ENCODE measurements at places on chromosomes 6 and 20. TPM values are rescaled to one million over a fixed set of nuclear protein-coding genes. Genes with fewer than 3 reads are reported as not detected.
A peak's percentile ranks its signal among the peaks of the same experiment; 100 is the strongest.

The GABRR1 gene
- not detected for total RNA-seq

The MATN4 gene
- 1.4 TPM for total RNA-seq

The SNAI1 gene
- 1.3 TPM for total RNA-seq

The SIRPB1 gene
- total RNA-seq: not detected

The TAF4 gene
- 53.6 TPM for total RNA-seq

The SDC4 gene
- 43.5 TPM for total RNA-seq

The HLA-DRB1 gene
- 117 TPM for total RNA-seq

The BCAS1 gene
- 0.10 TPM for total RNA-seq

The BPIFB1 gene
- total RNA-seq: not detected

The RAET1L gene
- total RNA-seq: not detected

The ZBTB46 gene
- 1.2 TPM for total RNA-seq

The DUSP15 gene
- not detected for total RNA-seq

The SF3B5 gene
- total RNA-seq: 181 TPM

The PTCHD4 gene
- total RNA-seq: not detected

The ADGB gene
- total RNA-seq: not detected

The SUN5 gene
- not detected for total RNA-seq

DNA sequence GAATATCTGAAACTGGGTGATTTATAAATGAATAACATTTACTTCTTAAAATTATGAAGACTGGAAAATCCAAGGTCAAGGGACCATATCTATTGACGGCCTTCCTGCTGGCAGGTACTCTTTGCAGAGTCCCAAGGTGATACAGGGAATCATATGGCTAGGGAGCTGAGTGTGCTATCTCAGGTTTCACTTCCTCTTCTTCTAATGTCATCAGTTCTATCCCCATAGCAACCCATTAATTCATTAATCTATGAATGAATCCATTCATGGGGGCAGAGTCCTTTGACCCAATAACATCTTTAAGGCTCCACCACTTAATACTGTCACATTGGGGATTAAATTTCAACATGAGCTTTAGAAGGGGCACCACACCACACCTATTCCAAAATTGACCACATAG, 772.0 kb downstream of the HACE1 start:
- no peak for DNase-seq

GRCh38 chr6:51060262-51060762, 241.6 kb downstream of the TFAP2B start:
- DNase-seq: no peak

GRCh38 chr6:160519603-160520042, 144.5 kb downstream of the LPA start:
- no peak for DNase-seq

- no peak for DNase-seq
Measured at GRCh38 chr6:16533721-16534136, 227.5 kb downstream of the ATXN1 start.

DNA sequence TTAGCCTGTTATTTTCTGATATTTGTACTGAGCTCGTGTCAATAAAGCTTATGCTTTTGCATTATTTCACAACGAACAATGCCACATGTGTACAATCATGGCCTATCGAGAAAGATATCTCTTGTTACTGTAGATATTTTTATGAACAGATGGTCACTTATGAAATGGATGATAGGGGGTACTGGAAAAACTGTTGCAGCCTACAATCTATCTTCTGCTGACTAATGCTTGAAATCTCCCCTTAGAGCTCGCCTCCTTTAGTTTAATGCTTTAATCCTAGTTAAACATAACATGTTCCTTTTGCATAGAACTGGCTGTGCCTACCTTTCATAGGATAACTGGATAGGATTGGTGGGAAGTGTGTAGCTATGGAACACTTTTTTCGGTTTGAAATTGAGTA, 296.2 kb downstream of the FARS2 start:
- DNase-seq: no peak

- DNase-seq: no peak
Measured at GRCh38 chr20:2305479-2305878, 9.7 kb downstream of the TGM3 start.

- no peak for DNase-seq
Measured at GRCh38 chr20:3572151-3572550, 91.0 kb downstream of the GFRA4 start.

GRCh38 chr6:112251171-112251875, 3.0 kb downstream of the LAMA4 start:
- no peak for DNase-seq

GRCh38 chr6:76768556-76768955, 694.7 kb downstream of the HTR1B start:
- no peak for DNase-seq

DNA sequence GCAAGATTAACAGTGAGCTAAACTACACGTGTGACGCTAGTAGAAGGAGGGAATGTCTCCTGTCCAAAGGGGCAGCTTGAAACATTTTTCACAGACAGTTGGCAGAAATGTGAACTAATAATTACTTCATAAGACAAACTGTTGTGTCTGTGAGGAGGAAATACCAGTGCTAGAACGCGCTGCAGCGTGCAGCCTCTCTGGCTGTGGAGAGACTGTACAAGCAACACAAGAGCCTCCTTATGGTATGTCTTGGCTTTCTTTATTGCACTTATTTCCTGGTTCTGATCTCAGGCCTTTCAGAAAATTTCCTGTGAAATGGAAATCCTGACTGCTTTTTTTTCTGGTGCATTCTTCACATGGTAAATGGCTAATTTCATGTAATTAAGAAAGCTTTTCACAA, 25.3 kb upstream of the TIAM2 start:
- no peak for DNase-seq

DNA sequence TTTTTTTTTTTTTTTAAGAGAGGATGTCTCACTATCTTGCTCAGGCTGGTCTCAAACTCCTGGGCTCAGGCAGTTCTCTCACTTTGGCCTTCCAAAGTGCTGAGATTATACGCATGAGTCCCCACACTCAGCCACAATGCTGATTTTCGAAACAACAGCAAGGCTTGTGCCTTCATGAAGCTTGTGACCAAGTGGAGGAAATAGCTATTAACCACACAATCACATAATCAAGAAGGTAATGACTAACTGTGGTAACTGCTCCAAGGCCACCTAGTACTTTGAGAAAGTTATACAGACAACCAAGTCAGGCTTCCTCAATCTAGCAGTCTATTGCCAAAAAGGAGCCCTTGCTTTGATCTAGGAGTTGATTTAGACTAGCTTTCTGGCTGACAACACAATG, 46.3 kb downstream of the SOD2 start:
- no peak for DNase-seq

GRCh38 chr6:22917344-22917743, 348.0 kb downstream of the HDGFL1 start:
- no peak for DNase-seq

DNA sequence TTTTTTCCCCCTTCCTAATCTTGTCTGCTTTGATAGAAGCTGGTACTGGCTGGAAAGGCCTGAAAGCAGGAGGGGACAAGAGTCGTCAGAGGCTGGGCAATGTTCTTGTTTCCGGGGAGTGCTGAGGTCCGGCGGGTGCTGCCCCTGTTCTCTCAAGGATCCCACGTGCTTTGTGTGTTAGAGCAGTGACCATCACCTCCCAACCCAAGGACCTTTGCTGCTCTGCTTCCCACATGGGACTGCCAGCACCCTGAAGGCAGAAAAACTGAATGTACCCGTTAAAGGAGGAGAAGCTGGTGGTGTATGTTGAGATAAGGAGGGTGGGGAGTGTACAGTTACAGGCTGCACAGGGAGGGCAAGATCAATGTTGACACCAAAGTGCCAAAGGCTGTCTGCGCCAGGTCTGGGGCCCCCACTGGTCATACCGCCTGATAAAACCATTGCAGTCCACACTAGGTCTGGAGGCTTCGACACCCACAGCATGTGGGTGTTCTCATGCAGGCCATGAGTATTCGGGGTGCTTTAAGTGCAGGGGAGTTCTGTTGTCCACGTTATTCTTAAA, 15.0 kb downstream of the C20orf173 start:
- no peak for DNase-seq

DNA sequence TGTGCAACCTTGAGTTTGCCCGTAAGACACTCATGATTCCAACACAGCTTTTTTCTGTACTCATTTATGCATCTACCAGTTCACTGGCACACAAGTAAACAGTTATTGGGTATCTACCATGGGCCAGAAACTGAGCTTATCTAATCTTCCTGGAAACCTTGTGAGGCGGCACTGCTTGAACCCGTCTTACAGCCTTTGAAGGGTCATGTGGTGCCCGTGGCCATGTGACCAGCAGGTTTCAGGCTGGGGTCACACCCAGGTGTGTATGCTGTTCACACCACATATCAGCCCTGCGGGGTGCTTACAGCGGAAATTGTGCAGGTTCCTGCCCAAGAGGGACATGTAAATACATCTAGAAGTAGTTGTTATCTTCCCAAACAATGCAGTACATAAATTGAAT, 6.1 kb downstream of the THBD start:
- no peak for DNase-seq

- no peak for DNase-seq
Measured at GRCh38 chr20:36572701-36573102, 695 bp upstream of the TGIF2 start.

- DNase-seq: no peak
Measured at GRCh38 chr6:42051268-42051653, 937 bp downstream of the TAF8 start.

GRCh38 chr20:63064310-63064709, 57.5 kb upstream of the BHLHE23 start:
- peak; percentile 34 for DNase-seq

GRCh38 chr20:49346682-49347081, 68.8 kb upstream of the ZNFX1 start:
- DNase-seq: no peak

GRCh38 chr6:90420500-90420899, 123.9 kb upstream of the BACH2 start:
- no peak for DNase-seq

DNA sequence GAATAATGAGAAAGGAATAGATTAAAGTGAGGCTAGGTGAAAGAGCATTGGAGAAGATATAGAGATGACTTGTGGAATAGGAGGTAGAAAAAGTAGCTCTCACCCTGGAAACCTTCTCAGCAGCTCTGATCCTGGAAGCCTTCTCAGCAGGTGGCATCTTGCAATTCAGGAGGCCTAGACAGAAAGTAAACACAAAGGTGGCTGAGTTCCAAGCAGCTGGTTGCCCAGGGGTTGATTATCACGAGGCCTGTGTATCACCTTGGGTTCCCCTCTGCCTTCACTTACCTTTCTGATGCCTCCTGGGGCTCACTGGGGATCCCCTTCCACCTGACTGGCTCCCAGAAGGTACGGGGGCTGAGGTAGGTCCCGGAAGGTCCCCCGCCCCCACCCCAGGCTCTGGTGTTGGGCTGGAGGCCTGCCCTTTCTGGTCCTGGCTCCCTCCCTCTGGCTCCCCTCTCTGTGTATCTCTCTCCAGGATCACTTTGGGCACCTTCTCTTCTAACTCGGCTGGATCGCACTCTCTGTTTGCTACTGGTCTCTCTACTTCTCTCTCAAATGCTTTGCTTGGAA, 9.7 kb downstream of the MDC1 start:
- no peak for DNase-seq

Measured in natural killer cell treated with Interleukin-12 subunit alpha and Interleukin-12 subunit beta and Interleukin-15 and Interleukin-18, amount 100 ng/mL, for 72 hours (primary cell).